NCI-H345 (cell line): ENCODE measurements at places on chromosomes 3 and 15.
A peak's percentile ranks its signal among the peaks of the same experiment; 100 is the strongest.

DNA sequence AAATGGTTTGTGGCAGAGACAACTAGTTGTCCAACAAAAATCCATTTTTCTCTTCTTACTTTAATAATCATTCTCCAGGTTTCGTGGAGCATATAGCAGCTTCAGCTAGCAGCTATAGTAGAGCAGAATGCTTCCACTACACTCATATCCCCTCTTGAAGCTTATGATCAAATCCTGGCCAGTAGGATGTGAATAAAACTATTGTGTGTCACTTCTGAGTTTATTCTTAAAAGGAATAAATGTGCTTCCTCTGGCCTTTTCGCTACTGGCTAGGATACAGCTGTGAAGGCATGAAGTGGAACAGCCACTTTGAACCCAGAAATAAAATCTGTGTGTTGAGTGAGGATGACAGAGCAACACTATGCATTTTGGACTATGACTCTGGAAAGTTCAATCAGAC lies 7.8 kb upstream of the CPOX start:
- no peak for DNase-seq

DNA sequence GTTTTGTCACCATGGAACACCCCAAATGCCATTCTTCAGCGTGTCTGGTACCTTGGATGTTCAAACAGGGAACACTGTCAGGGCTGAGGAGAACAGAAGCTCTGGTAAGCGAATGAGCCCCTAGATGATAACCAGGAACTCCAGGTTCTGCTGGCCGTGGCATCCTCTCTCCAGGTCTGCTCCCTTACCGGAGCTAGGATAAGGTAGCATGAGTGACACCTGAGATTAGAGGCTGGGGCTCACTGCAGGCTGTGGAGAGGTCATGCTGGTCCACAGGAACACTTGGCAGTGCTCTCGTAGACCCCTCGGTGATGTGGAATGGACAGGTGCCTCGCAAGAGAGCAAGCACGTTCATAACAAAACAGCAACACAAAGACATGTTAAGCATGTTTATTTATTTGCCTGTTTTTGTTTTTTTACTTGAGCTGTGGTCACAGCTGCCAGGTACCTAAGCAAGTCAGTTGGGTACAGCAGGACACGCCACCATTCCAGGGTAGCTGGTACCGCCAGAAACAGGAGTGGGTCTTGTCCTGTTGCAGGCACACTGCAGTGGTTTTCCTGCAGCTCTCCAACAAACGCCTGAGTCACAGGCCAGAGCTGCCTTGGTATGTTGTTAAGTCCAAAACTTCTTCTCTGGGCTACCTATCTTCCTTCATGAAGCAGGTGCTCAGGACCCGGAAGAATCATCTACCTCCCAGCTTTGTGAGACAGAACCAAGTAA lies 4.6 kb downstream of the RBM15B start:
- DNase-seq: no peak

GRCh38 chr15:93072011-93072410 lies 17.0 kb downstream of the RGMA start:
- DNase-seq: no peak

- no peak for DNase-seq
Observed at GRCh38 chr3:102180280-102180931, 254.4 kb upstream of the ZPLD1 start.

- no peak for DNase-seq
Observed at GRCh38 chr3:16366581-16366980, 101.6 kb downstream of the OXNAD1 start.

DNA sequence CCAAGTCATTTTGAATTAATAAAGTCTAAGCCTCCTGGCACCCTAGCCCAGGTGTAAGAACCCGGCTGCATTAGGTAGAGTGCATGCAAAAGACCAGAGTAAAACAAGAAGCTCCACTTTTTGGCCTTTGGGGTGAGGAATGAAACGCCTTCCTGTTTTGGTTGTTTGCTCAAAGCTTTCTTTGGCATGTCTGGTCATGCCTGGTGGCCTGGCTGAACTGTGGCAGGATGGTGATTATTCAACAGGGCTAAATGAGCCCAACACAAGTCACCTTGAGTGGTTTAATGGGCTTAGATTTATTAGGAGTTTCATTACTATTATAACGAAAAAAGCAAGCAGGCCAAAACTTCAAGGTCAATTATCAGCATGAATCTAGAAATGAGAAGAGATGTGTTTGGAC lies 40.9 kb upstream of the LDHAL6B start:
- DNase-seq: peak; percentile 60

- no peak for DNase-seq
Observed at GRCh38 chr3:156360963-156361362, 194.0 kb downstream of the SSR3 start.

DNA sequence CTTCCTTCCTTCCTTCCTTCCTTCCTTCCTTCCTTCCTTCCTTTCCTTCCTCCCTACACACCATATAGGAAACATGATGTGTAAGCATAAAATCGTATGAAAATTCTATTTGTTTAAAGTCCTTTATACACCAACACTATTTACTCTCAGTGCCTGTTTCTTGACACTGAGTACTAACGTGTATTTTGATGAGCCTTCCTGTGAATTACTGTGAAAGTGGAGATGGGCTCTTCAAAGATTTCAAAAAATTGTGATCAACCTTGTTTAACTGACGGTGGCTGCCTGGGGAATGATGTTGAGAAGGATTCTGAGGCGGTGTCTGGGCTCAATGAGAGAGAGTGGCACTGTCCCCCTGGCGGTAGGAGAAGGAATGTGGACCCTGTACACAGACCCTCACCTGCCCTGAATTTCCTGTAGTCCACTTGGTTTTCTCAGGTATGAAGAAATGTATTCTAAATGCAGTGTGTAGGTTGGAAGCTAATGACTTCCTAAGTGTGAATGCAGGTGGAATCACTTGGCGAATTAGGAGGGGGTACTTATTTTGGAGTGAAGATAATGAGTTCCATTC lies 237.9 kb downstream of the GAP43 start:
- no peak for DNase-seq

GRCh38 chr3:86993704-86994103 lies 2.8 kb upstream of the VGLL3 start:
- no peak for DNase-seq

DNA sequence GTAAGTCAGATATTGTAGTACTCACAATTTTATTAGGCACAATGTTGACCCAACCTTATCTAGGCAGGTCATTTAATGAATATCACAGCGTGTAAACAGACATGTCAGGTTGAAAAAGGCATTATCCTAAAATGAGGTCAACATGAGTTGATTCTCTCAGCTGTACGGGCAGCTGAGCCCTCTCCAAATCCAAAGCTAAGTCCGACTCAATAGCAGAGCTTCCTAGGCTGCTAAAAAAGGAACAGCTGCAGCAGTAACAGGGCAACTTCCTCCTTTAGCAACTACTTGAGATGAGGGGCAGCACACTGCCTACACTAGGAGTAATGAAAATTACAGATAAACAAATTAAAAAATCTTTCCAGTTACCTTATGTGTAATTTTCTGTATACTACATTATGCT lies 189.2 kb downstream of the CADM2 start:
- no peak for DNase-seq

- DNase-seq: no peak
Observed at GRCh38 chr15:98700519-98700918, 52.2 kb downstream of the IGF1R start.

DNA sequence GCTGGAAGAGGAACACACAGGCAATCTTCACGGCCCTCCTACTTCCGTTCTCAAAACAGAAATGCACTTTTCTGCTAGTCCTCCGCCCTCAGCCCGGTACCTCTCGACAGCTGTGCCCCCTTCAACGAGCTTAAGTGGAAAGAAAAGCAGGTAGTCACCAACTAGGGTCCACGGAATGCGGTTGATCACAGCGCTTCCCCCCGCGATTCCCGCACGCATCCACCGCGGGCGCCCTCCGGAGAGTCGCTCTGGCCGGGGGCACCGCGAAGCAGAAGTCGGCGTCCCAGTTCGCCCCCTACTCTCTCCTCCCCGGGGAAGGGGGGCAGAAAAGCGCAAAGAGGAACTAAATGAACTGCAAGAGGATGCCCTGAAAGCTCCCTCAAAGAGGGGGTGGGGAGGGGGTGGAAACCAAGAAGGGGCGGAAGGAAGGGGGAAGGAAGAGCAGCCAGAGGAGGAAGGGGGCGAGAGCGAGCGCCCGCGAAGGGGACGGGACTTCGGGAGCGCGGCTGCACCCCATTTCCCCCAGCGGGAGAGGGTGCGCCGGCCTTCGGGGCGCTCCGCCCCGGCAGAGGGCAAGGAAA lies 738 bp downstream of the ACAP2 start:
- peak; percentile 51 for DNase-seq

- peak; percentile 46 for DNase-seq
Observed at GRCh38 chr15:62495670-62496614, 330.9 kb upstream of the C2CD4B start.

GRCh38 chr3:142850395-142851023 lies 38.4 kb downstream of the PCOLCE2 start:
- no peak for DNase-seq

- DNase-seq: no peak
Observed at GRCh38 chr15:81184188-81184587, 12.5 kb upstream of the IL16 start.

GRCh38 chr15:81183439-81183775 lies 13.3 kb upstream of the IL16 start:
- DNase-seq: no peak

DNA sequence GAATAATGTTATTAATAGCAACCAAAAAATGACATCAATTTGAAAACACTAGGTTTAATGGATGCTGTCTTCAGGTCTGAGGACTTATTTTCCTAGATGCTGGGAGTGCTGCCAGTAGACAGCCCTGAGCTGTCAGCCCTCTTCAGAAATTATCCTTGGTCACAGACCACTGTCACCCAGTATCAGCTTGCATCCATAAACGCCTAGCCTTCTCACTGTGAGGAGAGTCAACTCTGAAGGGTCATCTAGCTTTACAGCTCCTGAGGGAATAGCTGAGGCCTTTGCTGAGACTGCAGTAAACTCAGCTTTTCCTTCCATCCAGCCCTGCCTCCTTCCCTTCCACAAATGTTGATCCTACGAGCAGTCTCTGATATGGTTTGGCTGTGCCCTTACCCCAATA lies 19.4 kb upstream of the MNS1 start:
- no peak for DNase-seq

GRCh38 chr15:80105595-80105994 lies 46.1 kb downstream of the ZFAND6 start:
- no peak for DNase-seq

DNA sequence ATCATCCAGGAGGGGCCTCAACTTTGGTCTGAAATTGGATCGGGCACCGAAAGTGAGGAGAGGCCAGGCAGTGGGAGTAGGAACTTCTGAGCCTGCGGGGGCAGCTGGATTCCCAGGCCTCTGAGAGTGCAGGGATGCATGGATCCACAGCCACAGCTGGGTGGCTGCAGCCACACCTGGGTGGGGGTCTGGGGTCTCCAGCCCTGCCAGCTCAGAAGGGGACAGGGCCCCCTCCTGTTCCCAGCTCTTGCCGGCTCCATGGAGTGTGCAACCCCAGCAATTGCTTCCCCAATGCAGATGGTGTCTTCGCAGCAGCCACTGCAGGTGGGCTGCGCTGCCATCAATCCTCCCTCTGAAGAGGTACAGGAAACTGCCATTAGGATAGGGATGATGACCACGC lies 123.7 kb downstream of the BCHE start:
- DNase-seq: no peak

GRCh38 chr3:69791106-69791505 lies 51.8 kb downstream of the MITF start:
- no peak for DNase-seq

GRCh38 chr15:33059184-33059583 lies 135.3 kb downstream of the FMN1 start:
- DNase-seq: no peak

GRCh38 chr3:128606094-128606493 lies 44.5 kb downstream of the RPN1 start:
- no peak for DNase-seq

DNA sequence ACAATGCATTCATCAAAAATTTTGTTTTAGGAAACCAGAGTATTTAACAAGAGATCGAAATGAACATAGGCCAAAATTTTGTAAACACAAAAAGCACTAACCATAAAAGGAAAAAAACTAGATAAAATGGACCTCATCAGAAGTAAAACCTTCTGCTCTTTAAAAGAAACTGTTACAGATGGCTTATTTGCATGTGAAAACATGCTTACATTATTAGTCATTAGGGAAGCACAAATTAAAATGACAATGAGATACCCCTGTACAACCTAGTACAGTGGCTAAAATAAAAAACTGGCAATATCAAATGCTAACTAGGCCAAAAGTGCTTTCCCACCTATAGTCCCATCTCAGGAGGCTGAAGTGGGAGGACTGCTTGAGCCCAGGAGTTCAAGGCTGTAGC lies 19.3 kb downstream of the UBR1 start:
- no peak for DNase-seq

- DNase-seq: peak; percentile 45
Observed at GRCh38 chr15:31391687-31392671, 65.3 kb downstream of the KLF13 start.

DNA sequence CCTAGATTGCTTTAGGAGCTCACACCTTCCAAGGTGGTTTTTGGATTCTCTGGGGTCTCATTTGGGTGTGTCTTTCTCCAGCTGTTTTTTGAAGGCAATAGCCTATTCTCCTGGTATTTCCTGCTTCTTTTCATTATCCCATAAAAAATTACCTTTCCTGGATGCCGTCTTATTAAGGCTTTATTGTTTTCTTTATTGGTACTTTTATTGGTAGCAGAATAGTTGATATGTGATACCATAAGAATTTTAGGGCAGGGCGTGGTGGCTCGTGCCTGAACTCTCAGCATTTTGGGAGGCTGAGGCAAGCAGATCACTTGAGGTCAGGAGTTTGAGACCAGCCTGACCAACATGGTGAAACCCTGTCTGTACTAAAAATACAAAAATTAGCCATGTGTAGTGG lies 18.3 kb upstream of the MEF2A start:
- DNase-seq: no peak

- no peak for DNase-seq
Observed at GRCh38 chr15:34292621-34293020, 45.0 kb downstream of the SLC12A6 start.

GRCh38 chr3:36418296-36418695 lies 38.0 kb downstream of the STAC start:
- DNase-seq: no peak

DNA sequence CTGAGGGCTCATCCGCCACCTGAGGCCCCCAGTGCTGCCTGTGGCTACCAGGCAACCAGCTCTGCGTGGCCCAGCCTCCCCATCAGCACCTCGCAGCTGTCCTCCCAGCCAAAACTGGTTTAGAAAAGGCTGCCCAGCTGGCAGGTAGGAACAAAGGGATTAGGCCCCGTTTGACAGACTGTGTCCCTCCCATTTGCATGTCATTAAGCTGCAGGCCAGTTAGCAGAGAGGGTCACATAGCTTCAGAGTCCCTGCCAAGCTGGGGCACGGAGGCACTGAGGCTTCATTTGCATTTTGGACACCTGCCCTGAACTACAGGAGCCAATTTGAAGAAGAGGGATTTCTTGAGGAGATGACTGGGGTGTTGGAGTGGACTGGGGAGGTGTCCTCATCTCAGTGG lies 177.9 kb downstream of the TLE3 start:
- DNase-seq: no peak

- no peak for DNase-seq
Observed at GRCh38 chr15:66677336-66677735, 24.7 kb upstream of the SMAD6 start.

DNA sequence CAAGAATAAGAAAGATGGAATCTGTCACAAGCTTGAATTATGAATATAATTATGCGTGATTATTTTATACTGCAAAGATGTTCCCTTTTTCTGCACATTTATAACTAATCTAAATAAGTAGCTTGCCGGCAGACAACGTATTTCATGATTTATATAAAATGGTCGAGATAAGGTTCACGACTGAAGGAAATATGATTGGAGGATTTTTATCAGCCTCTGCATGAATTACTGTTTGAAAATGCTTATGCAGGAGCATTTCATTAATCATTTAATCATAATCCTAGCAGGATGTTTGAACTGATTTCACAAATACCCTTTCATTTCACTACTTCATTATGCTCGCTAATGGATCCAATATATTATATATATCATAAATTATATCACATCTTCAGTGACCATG lies 580.0 kb downstream of the FOXP1 start:
- no peak for DNase-seq
